ENCODE measurements at places on chromosomes 2 and 18.

GRCh38 chr2:5098286-5098685 is 593.9 kb upstream of the SOX11 start:
- no peak for DNase-seq

DNA sequence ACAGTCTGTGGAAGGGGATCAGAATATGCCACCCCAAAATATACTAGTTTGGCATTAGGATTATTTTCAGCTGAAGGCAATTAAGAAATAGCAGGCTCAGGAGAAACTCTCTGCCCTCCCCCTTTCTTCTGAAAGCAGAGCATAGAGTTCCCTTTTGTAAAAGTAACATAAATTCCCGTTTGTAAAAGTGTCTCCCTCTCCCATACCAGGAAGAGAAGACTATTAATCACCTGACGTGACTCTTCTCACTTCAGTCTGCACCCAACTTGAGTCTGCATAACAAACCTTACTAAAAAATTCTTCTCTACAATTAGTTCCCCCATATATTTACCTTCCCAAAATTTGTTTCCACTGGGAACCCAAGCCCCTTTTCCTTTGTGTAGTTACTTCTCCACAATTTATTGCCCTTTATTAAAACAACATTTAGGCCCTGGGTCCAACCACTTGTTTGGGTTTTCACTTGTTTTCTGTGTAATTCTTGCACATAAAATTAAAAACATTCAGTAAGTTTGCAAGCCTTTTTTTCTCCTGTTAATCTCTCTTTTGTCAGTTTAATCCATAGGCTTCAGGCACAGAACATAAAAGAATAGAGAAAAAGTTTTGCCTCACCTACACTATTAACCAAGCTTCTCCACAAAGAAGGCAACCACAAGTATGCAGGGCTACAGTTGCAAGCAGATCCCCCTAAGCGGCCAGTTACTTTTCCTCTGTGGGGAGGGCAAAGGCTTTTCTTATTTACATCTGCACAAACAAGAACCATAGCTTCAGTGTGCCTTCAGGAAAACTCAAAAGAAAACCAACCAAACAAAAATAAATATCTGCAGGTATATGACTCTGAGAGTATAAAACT is 107.6 kb upstream of the MSH2 start:
- no peak for DNase-seq

GRCh38 chr2:61425605-61426155 is 45.2 kb downstream of the USP34 start:
- DNase-seq, result no peak

- DNase-seq, result no peak
These were observed 28.2 kb upstream of the MCM6 start for GRCh38 chr2:135904341-135904989.

- DNase-seq, result no peak
These were observed 1.7 kb downstream of the FHL2 start for GRCh38 chr2:105397025-105397722.

DNA sequence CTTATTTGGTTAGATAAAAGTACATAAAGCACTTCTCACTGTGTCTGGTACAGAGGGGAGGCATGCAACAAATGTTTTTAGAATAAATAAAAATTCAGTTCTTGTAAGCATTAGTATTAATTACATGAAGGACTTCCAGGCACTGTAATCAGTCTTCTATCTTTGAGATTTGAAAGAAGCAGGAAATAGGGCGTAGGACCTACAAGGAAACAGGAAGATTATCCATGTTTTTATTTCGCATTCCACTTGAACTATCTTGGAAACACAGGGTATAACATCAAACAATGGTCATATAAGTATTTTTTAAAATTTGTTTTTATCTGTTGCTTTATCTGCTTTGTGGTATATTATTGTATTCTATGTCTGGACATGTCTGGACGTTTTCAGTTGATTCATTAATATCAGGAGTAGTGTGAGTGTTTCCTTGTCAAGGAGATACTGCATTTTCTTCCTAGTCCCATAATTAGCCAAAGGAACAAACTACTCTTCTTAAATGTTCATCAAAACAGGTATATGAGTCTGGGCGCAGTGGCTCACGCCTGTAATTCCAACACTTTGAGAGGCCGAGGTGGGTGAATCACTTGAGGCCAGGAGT is 32.5 kb downstream of the BMPR2 start:
- DNase-seq, result no peak

GRCh38 chr2:66553370-66553769 is 118.4 kb downstream of the MEIS1 start:
- peak; percentile 88 for DNase-seq

- no peak for DNase-seq
These were observed 51.6 kb downstream of the APOB start for GRCh38 chr2:20992201-20992711.

GRCh38 chr2:211351987-211352386 is 795.6 kb downstream of the CPS1 start:
- no peak for DNase-seq

GRCh38 chr2:126825316-126825715 is 73.4 kb upstream of the TEX51 start:
- no peak for DNase-seq

DNA sequence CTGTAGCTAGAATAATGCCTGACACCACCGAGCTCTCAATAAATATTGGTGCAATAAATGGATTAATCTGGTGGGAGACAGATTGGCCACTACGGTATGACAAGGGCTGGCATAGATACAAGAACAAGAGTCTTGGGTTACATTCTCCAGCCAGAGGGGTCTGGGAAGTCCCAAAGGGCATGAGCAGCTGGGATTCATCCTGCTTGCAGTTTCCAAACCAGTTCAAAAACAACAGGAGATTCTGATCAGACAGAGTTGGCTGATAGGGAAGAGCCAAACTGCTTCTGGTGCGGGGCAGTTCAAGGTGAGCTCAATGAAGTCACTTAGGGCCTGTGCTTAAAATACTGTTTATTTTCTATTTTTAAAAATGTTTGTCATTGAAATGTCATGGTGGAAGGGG is 266.9 kb downstream of the TNS1 start:
- DNase-seq, result no peak

DNA sequence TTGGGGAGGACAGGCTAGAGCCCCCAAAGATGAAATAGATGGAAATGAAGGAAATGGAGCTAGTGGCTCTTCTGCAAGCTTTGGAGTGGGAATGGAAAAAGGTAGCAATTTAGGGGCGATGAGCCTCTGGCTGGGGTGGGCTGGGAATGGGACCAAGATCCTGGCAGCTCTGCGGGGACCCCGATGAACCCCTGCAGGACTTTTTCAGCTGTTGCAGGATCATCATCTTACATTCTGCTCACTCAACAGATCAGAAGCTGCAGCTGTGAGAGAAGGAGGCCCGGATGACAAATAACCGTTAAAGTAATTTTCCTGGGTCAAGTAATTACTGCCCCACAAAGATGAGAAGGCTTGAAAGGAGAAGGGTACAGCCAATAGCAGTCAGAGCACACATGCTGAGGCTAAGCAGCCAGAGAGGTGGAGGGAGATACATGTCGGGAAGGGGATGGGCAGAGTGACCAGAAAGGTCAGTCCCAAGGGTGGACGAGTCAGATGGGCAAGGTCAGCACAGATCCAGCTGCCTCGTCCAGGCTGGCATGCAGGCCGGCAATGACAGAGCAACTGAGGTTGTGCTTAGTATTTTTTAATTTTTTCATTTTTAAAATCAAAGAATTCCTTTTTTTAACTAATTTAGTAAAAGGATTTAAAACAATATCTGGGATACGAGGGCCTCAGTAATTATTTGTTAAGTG is 245.0 kb upstream of the RAB6C start:
- DNase-seq, result no peak

GRCh38 chr18:54183390-54183789 is 41.1 kb downstream of the MBD2 start:
- DNase-seq, result no peak

- no peak for DNase-seq
These were observed 60.3 kb downstream of the VRK2 start for GRCh38 chr2:58106896-58107295.

DNA sequence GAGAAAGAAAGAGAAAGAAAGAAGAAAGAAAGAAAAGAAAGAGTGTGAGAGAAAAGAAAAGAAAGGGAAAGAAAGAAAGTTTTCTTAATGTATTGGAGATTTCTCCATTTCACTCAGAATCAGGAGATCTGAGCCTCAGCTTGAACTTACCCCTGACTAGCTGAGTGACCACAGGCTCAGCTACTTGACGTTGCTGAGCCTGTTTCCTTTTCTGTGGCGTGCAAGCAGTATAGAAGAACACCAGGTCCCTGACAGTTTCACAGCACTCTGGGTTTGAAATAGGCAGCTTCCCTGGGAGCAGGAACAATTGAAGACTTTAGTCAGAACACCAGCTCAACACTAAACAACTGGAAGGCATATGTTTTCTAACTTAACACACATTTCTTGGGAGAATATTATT is 44.7 kb downstream of the MARCO start:
- DNase-seq, result no peak

DNA sequence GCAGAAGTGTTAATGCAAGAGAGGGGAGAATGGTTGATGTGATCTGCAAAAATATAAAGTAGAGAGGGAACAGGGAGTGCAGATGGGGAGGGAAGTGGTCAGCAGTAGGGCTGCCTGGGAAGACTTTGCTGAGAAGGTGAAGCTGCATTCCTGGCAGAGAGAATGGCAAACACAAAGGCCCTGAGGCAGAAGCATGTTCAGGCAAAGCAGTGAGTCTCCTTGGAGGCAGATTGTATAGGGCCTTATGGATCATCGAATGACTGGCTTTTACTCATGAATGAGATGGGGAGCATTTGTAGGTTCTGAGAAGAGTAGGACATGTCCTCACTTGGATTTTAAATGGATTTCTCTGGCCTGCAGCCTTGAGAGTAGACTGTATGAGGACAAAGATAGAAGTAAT is 9.5 kb downstream of the ITGA6 start:
- no peak for DNase-seq

DNA sequence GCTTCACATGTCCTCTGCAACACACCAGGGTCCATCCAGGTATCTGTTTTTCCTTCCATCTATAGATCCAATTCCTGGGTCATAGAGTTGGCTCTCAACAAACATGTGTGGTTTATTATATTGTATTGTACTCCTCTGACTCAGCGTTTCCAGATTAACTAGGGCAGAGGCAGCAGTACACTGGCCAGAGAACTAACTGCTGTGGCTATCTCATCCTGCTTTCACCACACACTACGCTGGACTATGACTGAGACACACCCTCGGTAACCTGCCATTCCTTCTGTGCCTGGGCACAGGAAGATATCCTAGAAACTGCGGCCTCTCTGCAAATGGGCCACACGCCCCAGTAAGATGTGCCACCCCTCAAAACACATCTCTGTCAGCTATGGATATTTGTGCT is 159.8 kb upstream of the STK17B start:
- DNase-seq, result no peak

GRCh38 chr2:85181844-85182456 is 48.8 kb downstream of the TCF7L1 start:
- no peak for DNase-seq

DNA sequence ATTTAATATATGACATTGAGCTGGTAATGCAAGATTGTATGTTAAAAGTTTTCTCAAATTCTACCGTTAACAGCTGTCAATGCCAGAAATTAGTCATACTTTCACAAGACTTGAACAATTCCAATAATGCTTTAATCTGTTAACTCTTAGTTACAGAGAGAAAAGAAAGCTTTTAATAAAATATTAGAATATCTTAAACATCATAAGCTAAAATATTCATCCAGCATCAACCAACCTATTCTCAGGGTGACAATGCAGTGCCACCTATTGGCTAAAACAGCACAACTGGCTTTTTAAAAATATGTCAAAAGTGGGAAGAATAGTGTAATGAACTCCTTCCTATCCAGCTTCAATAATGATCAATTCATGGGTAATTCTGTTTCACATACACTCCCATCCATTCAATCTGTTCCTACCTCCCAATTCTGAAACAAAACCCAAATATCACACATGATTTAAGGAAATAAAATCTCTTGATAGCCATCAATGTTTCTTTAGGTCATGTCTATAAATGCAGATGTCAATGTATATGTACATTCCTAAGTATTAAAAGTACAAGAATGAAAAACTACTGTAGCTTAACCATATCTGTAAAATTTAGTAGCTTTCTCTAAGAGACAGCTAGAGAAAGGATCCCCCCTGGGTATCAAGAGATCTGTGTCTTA is 79.8 kb upstream of the CCDC141 start:
- no peak for DNase-seq

DNA sequence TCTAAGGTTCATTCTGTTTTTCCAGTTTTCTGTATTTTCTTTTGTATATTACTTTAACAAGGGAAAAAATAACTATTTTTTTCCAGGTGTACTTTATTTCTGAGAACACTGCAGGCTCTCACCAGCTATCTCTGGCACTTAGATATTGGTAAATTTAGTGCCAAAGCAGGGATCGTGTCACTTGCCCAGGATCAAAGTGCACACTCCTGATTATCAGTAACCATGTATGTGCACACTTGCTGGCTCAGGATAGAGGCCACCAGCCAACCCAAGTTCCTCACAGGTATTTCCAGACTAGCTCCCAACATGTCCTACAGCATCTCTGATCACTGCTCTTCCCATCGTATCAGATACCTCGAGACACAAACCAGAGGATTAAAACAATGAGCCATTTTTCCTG is 5.8 kb upstream of the FZD5 start:
- DNase-seq, result no peak

- DNase-seq, result no peak
These were observed 63.5 kb upstream of the ARL5A start for GRCh38 chr2:151891566-151892194.

GRCh38 chr2:42513252-42513918 is 19.6 kb upstream of the KCNG3 start:
- peak; percentile 4 for DNase-seq

DNA sequence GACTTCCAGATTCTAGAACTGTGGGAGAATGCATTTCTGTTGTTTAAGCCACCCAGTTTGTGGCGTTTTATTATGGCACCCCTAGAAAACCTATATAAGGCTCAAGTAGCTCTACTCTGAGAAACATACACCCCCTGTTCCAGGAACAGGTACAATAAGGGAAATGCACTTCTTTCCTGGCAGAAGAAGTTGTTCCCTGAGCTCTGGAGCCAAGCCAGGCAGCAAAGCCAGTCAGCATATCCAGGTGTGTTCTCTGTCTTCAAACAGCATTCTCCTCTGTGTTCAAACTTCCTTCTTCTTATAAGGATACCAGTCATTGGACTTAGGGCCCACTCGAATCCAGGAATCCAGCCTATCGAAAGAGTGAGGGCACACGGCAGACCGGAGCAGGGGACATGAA is 96.5 kb downstream of the TPGS2 start:
- DNase-seq, result no peak

GRCh38 chr2:28363686-28364280 is 28.9 kb upstream of the FOSL2 start:
- no peak for DNase-seq

DNA sequence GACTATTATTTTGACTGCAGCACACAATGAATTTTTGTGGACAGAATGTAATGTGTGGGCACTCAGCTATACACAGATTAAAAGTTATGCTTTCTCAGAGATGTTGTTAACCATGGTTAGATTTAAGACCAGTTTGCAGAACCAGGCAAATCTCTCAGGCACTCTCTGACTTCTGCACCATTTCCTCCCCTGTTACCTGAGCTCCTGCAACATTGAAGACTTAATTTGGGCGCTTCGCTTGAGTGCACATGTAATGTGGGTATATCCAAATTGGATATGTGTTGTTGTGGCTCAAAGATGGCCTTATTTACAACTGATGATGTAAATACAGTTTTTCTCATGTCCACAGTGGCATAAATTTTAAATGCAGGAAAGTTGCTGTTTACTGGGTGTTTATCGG is 469.4 kb downstream of the PTPRM start:
- no peak for DNase-seq

- DNase-seq, result no peak
These were observed 19.2 kb upstream of the AP1S3 start for GRCh38 chr2:223856584-223856983.

All from NCI-H1930 (cell line).